CD8-positive, alpha-beta memory T cell (primary cell): ENCODE measurements at places on chromosomes 2 and 18. TPM values are rescaled to one million over a fixed set of nuclear protein-coding genes. Genes with fewer than 3 reads are reported as not detected.

DNA sequence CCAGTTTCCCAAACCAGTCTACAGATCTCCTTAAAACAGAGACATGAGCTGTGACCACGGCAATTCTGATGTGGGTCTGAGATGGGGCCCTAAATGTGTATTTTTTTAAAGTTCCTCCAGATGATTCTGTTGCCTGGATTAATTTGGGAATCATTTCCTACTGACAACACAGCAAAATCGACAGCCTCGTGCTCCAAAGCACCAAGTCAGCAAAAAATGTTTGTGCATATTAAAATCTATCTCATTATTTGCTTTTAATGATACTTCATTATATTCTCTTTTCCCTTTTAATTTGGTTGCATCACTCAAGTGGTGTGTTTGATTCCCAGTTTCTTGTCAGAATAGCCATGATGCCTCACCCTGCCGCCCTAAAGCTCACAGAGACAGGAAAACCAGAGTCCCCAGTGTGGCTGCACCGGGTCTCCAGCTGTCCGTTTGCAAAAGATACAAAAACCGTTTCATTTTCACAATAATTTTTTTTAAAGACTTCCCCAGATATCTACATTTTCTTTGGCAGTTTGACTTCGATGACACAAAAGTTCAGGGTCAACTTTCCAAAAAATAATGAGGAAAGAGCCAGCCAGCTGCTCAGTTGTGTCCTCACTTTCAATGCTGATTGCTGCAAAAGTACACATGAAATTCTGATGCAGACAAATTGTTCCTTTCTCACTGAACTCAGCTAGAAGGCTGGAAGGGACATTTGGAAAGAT is 443.2 kb upstream of the ID2 start:
- no peak overlapping the region for H3K4me3 ChIP-seq
- H3K4me1 ChIP-seq: no peaks in the 10 kb centered on the region
- DNase-seq: no peak
- H3K27ac ChIP-seq: no peak overlapping the region
- no peaks in the 10 kb centered on the region for H3K27me3 ChIP-seq
- no peaks in the 10 kb centered on the region for H3K36me3 ChIP-seq

- no peaks in the 10 kb centered on the region for H3K27me3 ChIP-seq
- no peak overlapping the region for H3K27ac ChIP-seq
- H3K36me3 ChIP-seq: no peaks in the 10 kb centered on the region
- peaks cover 11% of the 10 kb centered on the region for H3K4me1 ChIP-seq
Observed at GRCh38 chr2:162343492-162343823, 474 bp upstream of the GCA start.

Gene SLC4A3
- total RNA-seq: not detected

DNA sequence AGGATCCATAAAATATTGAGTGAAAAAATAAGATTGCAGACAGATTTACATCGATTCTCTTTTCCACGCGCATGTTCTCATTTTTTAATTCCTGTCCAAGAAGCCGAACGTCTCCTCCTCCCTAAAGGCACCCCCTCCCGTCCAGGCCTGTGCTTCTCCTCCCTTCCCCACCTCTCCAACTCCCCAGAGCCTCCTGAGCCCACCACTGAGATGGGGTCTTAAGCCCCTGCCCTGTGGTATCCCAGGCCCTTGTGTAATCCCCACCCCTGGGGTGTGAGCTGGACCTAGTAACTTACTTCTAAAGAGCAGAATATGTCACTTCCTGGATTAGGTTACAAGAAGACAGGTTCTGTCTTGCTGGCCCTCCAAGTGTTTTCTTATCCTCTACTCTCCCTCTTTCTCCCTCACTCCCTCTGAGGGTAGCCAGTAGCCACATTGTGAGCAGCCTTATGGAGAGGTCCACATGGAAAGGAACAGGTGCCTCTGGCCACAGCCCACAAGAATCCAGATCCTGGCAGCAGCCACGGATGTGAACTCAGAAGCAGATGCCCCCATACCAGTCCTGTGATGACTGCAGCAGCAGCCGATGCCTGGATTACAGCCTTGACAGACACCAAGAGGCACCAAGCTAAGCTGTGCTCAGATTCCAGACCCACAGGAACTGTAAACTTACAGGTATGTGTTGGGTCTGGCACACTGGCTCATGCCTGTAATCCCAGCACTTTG is 39.6 kb upstream of the OTOS start:
- DNase-seq: no peak
- H3K4me1 ChIP-seq: no peaks in the 10 kb centered on the region
- H3K4me3 ChIP-seq: no peak overlapping the region

DNA sequence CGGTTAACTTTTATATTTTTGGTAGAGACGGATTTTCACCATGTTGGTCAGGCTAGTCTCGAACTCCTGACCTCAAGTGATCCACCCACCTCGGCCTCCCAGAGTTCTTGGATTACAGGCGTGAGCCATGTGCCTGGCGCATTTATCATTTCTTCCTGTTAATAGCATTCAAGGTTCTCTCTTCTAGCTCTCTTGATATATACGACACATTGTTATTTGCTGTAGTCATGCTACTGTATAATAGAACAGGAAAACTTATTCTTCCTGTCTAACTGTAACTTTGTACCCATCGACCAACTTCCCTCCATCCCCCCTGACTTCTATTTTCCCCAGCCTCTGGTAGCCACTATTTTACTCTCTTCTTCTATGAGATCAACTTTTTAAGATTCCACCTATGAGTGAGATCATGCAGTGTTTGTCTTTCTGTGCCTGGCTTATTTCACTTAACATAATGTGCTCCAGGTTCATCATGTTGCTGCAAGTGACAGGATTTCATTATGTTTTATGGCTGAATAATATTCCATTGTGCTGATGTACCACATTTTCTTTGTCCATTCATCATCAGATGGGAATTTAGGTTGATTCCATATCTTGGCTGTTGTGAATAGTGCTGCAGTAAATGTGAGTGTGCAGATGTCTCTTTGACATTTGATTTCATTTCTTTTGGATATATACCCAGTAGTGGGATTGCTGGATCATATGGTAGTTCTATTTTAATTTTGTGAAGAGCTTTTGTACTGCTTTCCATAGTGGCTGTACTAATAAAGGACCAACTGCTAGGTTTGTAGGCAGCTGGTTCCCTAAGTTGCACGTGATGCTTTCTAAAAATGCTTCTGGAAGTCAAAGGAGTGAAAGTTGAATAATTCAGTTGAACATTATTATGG is 205.2 kb downstream of the PRKCE start:
- H3K4me3 ChIP-seq: no peak overlapping the region
- H3K27me3 ChIP-seq: no peaks in the 10 kb centered on the region
- H3K4me1 ChIP-seq: peaks cover 14% of the 10 kb centered on the region
- no peak for DNase-seq

DNA sequence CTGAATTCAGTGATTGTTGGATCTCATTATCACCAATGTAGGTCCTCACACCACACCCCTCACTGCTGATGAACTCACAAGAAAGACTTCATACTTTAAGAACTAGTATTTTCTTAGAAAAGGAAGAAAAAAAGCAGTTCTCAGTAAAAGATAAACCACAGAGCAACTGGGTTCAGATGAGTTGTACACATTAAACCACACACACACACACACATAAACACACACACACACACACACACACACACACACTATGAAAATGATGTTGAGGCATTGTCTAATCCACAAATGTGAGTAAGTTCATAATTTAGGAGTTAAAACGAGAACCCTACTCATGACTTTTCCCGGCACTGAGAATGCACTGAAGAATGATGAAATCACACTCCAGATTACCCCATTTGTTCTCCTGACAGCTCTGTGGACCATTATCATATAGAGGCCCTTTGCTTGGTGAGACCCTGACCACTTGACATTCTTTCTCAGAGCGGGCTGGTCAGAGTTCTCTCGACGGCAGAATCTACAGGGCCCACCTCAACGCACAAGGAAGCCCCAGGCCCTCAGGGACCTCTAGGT is 106.2 kb downstream of the BCL2 start:
- H3K4me3 ChIP-seq: no peak overlapping the region
- H3K27me3 ChIP-seq: no peaks in the 10 kb centered on the region
- no peaks in the 10 kb centered on the region for H3K36me3 ChIP-seq
- peaks cover 96% of the 10 kb centered on the region for H3K4me1 ChIP-seq

DNA sequence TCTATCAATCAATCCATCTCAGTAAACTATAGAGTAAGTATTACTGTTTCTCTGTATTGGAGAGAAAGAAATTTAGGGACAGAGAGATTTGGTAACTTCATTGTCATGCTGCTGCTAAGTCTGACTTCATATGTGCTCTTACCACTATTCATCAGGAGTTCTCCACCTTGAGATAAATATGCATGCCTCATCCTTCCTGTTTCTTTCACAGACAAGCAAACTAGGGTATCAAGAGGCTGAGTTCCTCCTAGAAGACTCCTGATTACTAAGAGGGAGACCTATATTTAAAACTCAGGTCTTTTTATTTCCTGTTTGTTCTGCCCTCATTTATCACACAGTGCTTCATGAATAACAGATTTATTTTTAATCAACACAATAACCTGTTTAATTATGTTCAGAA is 34.1 kb downstream of the RIT2 start:
- H3K27ac ChIP-seq: no peak overlapping the region
- H3K4me1 ChIP-seq: no peaks in the 10 kb centered on the region

GRCh38 chr2:109009920-109010610 is 21.0 kb upstream of the EDAR start:
- no peaks in the 10 kb centered on the region for H3K4me1 ChIP-seq
- H3K27ac ChIP-seq: no peak overlapping the region
- H3K36me3 ChIP-seq: no peaks in the 10 kb centered on the region
- no peak for DNase-seq
- no peak overlapping the region for H3K4me3 ChIP-seq
- H3K27me3 ChIP-seq: no peaks in the 10 kb centered on the region

- no peaks in the 10 kb centered on the region for H3K4me1 ChIP-seq
- no peak for DNase-seq
- no peaks in the 10 kb centered on the region for H3K27me3 ChIP-seq
- H3K27ac ChIP-seq: no peak overlapping the region
- no peak overlapping the region for H3K4me3 ChIP-seq
- H3K36me3 ChIP-seq: no peaks in the 10 kb centered on the region
Observed at GRCh38 chr2:57881998-57882888, 164.4 kb upstream of the VRK2 start.

Gene ZAP70
- total RNA-seq: 197 TPM
